Cortex of kidney (tissue), 1 donor: ENCODE measurements at places on chromosomes 6 and 20.

GRCh38 chr6:119256978-119257462 is 92.5 kb downstream of the MAN1A1 start:
- DNase-seq, result no peak

DNA sequence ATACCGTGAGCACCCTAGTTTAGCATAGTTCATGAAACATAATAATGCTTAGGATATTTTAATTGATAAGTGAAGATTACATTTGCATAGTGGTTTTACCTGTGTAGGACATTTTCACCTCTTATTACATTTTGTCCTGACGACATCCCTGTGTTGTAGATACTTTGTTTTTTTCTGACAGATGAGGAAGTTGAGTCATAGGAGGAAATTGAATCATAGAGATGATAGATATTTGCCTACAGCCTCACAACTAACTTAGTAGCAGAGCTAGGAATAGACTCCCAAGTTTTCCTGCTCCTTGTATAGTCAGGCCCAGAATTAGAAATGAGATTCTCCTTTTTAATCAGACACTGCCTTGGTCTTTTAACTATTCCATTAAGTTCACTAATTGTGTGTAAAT is 100.5 kb upstream of the SUPT3H start:
- DNase-seq, result no peak

DNA sequence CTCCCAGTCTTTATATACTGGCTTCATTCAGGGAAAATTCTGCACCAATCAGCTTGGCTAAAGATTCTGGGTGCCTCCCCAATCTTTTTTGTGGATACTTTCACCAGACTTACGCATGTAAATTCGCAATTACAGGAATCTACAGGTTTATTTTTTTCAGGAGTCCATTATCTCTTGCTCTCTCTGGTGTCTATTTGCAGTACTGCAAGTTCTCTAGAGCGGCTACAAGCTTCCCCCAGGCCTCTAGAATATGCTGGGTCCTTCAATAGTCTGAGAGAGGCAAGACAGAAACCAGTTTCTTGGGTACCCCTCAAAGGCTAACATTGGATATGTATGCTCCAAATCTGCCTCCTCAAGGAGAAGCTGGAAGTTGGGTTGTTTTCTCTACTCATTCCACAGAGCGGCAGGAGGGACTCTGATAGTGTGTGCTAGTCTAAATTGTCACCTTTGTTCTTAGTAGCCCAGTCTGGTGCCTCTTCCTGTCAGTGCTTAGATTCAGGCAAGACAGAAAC is 58.5 kb downstream of the SUN5 start:
- no peak for DNase-seq

GRCh38 chr6:142820338-142821051 is 124.5 kb downstream of the HIVEP2 start:
- no peak for DNase-seq

DNA sequence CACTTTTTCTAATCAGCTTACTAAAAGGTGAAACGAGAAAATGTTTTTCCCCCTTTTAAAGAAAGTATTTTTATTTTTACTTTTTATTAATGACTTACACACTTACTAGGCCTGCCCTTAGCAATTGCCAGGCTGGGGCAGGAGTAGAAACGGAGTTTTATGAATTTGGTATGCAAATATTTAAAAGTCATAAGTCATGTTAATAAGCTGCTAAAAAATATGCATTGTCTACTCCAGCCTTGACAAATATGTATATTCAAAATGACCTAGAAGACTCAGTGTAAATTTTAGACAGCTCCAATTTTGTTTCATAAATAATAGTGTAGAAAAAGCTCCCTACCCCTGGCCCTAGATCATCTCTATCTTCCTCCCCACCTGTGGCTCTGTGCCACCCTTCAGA is 17.5 kb upstream of the TGM6 start:
- no peak for DNase-seq

DNA sequence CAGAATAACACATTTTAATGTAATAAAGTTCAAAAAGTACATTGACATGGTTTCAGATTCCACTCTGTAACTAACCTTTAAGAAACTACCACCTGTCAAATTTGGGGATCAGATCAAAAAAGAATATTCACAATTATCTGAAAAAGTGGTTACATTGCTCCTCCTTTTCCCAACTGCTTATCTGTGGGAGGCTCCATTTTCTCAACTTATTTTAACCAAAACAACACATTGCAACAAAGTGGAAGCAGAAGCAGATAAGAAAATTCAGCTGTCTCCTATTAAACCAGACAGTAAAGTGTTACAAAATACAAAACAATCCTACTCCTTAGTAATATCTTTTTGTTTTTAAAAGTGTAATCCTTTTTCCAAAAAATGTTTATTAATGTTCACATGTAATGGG is 61.4 kb downstream of the PDSS2 start:
- DNase-seq, result no peak

- DNase-seq, result no peak
Observed at GRCh38 chr6:10882657-10883171, 873 bp upstream of the GCM2 start.

- no peak for DNase-seq
Observed at GRCh38 chr6:22448291-22448711, 121.1 kb upstream of the HDGFL1 start.

GRCh38 chr6:2179950-2180349 is 65.5 kb downstream of the GMDS start:
- DNase-seq, result no peak

DNA sequence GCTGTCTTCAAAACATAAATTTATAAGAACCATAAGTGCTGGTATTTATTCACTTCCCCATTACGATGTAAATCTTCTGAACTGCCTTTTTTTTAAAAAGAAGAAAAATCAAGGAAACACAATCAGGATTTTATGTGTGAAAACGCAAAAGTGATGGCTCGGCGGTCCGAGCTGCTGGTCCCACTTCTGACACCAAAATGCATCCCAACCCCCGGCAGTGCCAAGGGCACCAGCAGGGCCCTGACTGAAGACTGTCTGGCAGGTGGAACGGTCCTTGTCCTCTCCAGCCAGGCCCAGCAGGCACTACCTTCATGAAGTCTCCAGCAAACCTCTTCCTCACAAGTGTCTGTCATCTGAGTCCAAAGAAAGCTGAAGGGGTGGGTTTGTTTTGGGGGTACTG is 41.2 kb downstream of the TBC1D7 start:
- DNase-seq, result no peak

DNA sequence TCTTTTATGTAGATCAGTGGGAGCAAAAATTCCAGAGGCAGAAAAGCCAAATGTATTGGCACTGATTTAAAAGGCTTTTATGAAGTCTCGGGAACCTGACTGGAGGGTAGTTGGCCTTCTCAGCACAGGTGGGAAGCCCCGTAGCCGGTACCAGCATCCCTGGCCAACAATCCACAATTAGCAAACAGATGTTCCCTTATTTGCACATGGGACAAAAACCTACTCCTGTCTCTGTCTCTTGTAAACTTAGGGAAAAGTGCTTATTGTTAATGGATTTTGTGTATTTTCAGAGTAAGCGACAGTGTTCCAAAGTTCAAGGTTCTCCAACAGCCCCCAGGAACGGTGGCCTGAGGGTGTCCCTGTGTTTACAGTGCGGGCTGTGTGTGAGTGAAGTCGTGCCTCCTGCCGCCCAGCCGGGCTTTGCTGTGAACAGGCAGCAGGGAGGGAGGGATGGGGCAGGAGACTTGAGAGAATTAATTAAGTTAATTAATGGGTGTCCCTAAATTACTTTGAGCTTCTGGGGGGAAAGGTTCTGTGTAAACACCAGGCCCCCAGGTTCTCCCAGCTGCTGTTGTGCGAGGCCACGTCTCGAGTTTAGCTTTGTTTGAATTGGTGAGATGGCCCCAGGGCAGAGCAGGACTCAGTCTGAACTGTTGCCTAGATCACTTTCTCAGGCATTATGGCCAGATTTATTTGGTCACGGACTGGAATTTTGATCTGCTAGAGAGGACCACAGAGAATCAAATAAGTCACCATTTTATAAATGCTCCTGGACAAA is 3.9 kb downstream of the SYNJ2 start:
- DNase-seq, result no peak

- no peak for DNase-seq
Observed at GRCh38 chr6:4010689-4011090, 68.2 kb downstream of the FAM217A start.

DNA sequence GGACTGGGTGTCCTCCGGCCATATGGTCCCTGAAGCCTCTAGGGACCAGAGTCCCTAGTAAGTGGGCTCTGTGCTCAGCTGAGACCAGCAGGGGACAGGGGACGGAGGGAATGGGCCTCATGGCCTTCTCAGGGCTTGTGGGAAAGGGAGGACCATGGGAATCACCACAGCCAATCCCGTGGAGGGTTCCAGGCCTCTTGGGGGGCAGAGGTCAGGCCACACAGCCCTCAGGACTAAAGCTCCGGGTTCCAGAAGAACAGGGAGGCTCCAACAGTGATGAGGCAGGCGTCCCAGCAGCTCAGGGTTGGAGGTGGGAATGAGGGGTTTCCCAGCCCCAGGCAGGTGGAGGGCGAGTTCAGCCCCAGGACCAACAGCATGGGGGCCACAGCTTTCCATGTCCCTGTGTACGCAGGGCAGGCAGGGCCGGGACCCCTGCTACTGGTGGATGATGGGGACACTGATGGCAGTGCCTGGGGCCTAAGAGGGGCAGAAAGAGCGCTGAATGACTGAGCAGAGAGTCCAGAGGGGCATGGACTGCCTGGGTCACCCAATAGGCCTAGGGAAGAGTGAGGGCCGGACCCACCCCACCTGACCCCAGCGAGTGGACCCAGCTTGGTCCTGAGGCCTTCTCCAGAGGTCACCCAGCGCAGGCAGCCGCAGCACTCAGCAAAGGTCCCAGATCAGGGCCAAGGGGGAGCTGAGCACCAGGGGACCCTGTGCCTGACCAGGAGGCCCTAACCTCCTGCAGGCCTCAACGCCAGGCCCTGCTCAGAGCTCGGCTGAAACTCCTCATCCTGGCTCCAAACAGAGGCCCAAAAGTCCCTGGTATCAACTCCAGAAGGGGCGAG is 8.8 kb downstream of the MYL9 start:
- no peak for DNase-seq

GRCh38 chr6:141513830-141514229 is 618.9 kb upstream of the GJE1 start:
- DNase-seq, result no peak

- DNase-seq, result no peak
Observed at GRCh38 chr6:36783603-36784375, 55.5 kb downstream of the CPNE5 start.

GRCh38 chr20:4090756-4091489 is 75.6 kb upstream of the RNF24 start:
- DNase-seq, result no peak
